ENCODE measurements at places on chromosomes 7 and 10. TPM values are rescaled to one million over a fixed set of nuclear protein-coding genes. Genes with fewer than 3 reads are reported as not detected.
A peak's percentile ranks its signal among the peaks of the same experiment; 100 is the strongest.

The LRRC4 gene
- total RNA-seq = 2.7 TPM

The OLAH gene
- total RNA-seq = 0.42 TPM

The CDNF gene
- 1.5 TPM for total RNA-seq

- no peaks in the 10 kb centered on the region for H3K4me1 ChIP-seq
- no peak for DNase-seq
- no peaks in the 10 kb centered on the region for H3K36me3 ChIP-seq
- no peak overlapping the region for H3K4me3 ChIP-seq
- H3K27ac ChIP-seq = no peak overlapping the region
- no peaks in the 10 kb centered on the region for H3K27me3 ChIP-seq
Observed at GRCh38 chr10:86706401-86706841, 38.1 kb downstream of the LDB3 start.

DNA sequence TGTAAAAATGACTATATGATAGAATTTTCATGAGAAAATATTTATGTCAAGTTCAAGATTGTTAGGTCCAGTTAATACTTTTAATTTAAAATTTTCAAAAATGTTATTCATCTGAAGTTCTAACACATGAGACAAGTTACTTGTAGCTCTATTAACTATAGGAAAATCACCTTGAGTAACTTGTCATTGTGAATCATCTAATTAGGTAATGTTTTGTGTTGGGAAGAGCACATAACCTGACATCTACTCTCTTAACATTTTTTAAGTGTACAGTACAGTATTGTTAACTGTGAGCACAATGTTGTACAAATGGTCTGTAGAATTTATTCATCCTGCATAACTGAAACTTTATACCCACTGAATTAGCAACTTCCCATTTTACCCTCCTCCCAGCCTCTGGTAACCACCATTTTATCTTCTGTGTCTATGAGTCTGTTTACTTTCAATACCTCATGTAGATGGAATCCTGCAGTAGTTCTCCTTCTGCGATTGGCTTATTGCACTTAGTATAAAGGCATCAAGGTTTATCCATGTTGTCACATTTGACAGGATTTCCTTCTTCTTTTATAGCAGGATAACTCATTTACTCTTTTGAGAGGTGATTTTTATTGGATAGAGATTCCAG, 54.6 kb downstream of the ARL4A start:
- H3K27ac ChIP-seq = no peak overlapping the region
- no peak for DNase-seq
- H3K4me3 ChIP-seq = no peak overlapping the region

DNA sequence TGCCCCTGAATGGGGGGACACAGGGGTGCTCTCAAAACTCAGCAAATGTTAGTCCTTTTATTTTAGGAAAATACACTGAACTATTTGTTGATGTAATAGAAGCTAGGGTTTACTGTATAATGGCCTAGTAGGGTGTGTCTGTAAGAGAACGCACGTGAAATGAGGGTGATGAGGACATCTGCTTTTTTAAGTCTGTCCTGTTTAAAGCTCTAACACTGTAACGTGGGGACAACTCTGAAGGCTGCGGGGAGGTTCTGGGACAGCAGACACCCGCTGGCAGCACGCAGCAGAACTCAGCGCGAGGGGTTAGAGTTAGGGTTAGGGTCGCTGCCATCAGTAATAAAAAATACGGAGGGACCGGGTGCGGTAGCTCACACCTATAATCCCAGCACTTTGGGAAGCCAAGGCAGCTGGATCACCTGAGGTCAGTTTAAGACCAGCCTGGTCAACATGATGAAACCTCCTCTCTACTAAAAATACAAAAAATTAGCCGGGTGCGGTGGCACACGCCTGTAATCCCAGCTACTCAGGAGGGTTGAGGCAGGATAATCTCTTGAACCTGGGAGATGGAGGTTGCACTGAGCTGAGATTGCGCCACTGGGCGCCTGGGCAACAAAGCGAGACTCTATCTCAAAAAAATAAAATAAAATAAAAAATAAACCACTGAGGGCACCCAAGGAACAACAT, 98.0 kb downstream of the CTBP2 start:
- H3K27ac ChIP-seq = peak overlapping the region; percentile 33
- H3K4me3 ChIP-seq = no peak overlapping the region
- no peaks in the 10 kb centered on the region for H3K36me3 ChIP-seq
- peaks cover 27% of the 10 kb centered on the region for H3K4me1 ChIP-seq
- DNase-seq = no peak

DNA sequence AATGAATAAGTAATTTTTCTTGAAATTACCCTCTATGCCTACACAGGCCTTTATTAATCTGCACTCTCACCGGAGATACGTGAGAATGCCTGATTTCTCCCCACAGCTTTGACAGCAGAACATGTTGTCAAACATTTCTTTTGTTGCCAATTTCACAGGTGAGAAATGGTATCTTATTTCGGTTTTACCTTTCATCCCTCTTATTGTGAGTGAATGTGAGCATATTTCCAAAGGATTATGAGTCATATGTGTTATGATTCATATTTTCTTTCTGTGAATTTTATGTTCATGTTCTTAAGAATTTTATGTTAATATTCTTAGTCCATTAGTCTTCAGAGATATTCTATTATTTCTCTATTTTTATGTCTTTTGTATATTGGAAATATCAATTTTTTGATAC, 965.1 kb downstream of the CCSER2 start:
- no peaks in the 10 kb centered on the region for H3K27me3 ChIP-seq
- no peak for DNase-seq
- no peak overlapping the region for H3K4me3 ChIP-seq
- no peak overlapping the region for H3K27ac ChIP-seq

DNA sequence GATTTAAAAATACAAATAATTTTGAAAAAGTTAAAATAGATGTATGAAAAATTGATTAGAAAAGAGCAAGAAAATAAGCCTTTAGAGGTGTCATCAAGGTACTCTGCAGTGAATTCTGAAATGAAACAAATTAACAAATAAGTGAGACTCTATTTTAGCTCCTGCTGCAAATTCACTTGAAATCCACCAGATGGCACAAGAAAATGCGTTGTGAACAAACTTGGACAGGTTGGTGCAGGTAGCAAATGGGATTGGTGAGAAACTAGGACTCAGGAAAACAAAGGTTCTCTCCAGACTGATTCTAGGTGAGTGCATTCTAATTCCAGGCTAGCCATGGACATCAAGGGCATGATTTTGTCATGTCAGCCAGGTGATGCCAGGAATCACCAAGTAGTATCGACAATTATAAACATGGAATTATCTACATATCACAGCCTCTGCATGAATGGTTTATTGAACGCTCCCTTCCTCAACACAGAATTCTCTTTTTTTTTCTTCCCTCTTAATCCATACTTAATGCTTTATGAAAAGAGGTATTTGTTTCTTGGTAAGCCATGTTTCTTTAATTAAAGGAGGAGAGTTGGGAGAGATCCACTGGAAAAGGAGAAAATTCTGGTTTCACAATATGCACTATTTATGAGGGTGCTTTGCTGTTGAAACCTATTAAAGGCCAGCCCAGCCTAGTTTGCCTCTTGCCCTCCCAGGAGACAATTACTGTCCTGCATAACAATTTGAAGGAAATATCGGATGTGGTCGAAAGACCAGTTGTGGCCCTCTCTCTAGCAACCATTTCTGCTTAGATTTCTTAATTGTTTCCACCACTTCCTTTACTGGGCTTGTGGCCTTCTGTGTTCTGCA, 118.1 kb downstream of the ZNF365 start:
- no peak for DNase-seq
- no peaks in the 10 kb centered on the region for H3K4me1 ChIP-seq
- no peak overlapping the region for H3K4me3 ChIP-seq
- H3K27me3 ChIP-seq = no peaks in the 10 kb centered on the region
- H3K27ac ChIP-seq = no peak overlapping the region
- no peaks in the 10 kb centered on the region for H3K36me3 ChIP-seq

- H3K36me3 ChIP-seq = no peaks in the 10 kb centered on the region
- H3K27ac ChIP-seq = peak overlapping the region; percentile 52
- no peaks in the 10 kb centered on the region for H3K27me3 ChIP-seq
- DNase-seq = no peak
Observed at GRCh38 chr10:22681783-22682183, 32.6 kb downstream of the PIP4K2A start.

All from liver (tissue), 10 donors.